ENCODE measurements at places on chromosomes 16 and 17.

GRCh38 chr16:89598199-89598598, 15.2 kb upstream of the DPEP1 start:
- DNase-seq, result no peak

GRCh38 chr16:61763991-61764390, 272.2 kb downstream of the CDH8 start:
- no peak for DNase-seq

DNA sequence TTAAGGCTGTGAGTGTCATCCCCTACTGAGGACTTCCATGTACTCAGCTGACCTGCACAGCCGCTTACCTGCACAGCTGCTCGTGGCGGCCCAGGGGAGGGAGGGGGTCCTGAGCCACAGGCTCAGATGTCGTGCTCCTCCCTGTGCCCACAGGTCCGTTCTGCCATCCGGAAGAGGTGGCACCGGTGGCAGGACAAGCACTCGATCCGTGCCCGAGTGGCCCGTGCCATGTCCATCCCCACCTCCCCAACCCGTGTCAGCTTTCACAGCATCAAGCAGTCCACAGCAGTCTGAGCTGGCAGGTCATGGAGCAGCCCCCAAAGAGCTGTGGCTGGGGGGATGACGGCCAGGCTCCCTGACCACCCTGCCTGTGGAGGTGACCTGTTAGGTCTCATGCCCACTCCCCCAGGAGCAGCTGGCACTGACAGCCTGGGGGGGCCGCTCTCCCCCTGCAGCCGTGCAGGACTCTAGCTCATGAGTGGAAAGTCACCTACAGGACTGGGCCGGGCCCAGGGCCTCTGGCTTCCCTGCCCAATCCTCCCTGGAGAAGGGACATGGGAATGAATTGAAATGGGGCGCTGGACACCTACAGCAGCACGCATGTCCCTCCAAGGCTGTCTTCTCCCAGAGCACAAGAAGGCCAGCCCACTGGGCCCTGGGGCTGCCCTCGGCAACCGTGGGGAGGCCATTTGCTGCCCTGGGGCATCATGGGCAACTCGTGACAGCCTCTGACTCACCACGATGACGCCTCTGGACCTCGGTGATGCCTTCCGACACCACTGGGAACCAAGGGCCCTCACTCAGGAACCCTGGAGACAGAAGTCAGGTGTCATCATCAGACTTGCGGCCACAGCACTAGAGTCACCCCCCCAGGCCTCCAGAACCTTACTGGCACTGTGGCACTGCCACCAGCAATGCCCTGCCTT, 9.9 kb upstream of the SPPL2C start:
- no peak for DNase-seq

DNA sequence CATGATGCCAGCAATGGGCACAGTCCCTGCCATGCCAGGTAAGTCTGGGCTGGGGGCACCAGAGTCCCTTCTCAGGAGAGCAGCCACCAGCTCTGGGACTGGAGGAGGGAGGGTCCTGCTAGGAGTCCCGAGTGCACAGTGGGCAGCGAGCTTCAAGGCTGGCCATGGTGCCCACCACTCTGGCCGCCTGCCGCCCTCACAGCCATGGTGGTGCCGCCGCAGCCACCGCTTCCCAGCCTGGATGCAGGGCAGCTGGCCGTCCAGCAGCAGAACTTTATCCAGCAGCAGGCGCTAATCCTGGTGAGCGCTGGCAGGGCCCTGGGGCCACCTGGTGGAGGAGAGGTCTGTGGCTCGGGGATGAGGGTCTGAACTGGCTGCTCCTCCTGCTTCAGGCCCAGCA, 17.9 kb upstream of the SMIM5 start:
- DNase-seq, result no peak

- peak; percentile 5 for DNase-seq
Measured at GRCh38 chr16:80824623-80825364, 20.4 kb upstream of the CDYL2 start.

DNA sequence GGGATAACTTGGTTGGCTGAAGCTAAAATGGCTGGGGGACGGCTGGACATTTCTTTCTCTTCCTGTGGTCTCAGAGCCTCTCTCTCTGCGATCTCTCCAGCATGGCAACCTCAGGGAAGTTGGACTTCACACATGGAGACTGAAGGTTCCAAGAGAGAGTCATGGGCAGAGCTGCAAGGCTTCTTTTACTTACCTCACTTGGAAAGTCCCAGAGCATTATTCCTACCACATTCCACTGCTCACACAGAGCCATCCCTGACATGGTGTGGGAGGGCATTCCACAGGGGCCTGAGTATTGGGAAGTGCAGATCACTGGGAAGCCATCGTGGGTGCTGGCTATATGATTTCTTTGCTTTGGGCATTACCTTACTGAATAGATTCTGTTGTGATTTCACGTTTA, 9.8 kb upstream of the SLC6A2 start:
- DNase-seq, result no peak

- DNase-seq, result no peak
Measured at GRCh38 chr16:14051103-14051729, 19.9 kb upstream of the MRTFB start.

- DNase-seq, result no peak
Measured at GRCh38 chr16:31467151-31467773, 4.7 kb upstream of the TGFB1I1 start.

- no peak for DNase-seq
Measured at GRCh38 chr16:4689864-4690704, 3.3 kb upstream of the NUDT16L1 start.

DNA sequence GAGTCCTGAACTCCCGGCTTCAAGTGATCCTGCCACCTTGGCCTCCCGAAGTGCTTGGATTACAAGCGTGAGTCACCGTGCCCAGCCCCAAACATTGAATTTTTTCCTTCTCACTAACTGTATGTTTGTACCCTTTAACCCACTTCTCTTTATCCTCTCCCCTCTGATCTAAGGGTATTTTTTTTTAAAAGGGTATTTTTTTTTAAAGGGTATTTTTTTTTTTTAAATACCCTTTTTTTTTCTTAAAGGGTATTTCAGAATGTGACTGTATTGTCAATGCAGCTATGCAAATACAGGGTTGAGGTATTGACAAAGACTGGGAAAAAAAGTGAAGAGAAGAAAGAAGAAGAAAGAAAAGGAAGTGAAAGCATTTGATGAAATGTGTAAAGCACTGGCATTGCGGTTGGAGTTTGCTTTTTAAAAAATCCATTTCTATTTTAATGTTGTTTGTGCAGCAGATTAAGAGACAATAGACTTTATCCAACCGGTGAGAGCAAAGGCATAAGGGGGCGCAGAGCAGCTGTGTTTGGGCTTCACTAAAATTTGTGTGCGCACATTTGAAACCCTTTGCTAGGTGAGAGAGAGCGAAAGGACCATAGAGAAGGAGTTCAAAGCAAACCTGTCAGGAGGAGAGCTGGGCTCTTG, 42.4 kb downstream of the SYT17 start:
- DNase-seq, result peak; percentile 9

DNA sequence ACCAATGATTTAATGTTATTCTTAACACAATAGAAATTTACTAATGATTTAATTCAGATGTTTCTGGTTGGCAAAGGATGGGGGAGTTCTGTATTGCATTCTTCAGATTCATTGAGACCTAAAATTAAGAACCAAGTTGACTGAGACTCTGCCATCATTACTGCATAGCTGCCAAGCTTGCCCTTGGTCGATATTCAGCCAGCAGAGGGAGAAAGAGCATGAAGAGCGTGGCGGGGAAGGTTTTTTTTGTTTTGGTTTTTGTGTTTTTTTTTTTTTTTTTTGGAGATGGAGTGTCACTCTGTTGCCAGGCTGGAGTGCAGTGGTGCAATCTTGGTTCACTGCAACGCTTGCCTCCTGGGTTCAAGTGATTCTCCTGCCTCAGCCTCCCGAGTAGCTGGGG, 659.4 kb upstream of the EEF2KMT start:
- no peak for DNase-seq

GRCh38 chr16:68059804-68060203, 25.4 kb upstream of the NFATC3 start:
- DNase-seq, result no peak

DNA sequence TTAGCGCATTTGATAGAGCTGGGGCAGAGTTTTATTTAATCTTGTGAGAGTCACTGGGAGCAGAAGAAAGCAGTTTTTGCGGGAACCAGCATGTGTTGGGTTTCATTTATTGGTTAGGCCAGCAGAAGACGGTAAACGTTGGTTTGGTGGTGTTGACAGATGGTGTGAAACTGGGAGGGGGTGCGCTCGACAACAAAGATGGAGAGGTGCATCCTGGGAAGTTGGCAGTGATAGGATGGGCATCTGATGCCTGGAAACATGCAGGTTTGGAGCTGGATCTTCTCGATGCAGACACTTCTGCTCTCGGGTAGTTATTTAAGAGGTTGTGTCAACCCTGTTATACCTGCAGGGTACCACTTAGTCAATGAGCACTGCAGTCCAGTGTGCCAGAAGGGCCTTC, 24.9 kb upstream of the CLEC18A start:
- no peak for DNase-seq

DNA sequence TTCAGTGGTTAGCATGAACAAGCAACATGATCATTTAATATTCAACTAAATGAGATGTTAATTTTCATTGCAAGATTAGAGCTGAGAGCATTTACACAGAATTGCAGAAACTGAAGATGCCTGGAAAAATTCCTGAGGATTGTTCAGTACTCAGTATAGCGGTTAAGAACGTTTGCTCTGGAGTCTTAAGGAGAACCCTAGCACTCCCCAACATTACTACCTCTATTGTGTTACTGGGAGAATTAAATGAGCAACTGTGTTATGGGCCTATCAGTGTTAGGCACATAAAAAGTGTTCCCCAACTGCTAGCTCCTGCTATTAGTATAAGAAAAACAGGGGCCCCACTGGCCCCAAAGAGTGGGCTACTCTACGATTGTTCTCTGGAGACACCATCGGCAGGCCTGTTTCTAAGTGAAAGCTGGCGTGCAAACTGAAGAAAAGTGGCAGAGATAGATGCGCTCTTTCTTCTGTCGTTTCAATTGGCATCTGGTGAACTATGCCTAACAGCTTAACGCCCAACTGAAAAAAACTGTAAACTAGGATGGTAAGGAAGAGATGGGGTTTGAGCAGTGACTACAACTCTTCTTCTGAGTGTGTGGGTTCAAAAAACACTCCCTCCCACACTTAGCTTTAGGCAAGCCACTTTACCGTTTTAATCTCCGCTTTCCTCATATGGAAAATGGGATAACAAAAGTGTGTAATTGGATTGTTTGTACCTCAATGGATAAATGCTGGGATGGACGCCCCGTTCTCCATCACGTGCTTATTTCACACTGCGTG, 1.3 kb downstream of the CDR2 start:
- no peak for DNase-seq

Data from CD4-positive, alpha-beta T cell treated with Interferon gamma for 1 hour (primary cell).